ENCODE measurements at places on chromosomes 16 and 17.

DNA sequence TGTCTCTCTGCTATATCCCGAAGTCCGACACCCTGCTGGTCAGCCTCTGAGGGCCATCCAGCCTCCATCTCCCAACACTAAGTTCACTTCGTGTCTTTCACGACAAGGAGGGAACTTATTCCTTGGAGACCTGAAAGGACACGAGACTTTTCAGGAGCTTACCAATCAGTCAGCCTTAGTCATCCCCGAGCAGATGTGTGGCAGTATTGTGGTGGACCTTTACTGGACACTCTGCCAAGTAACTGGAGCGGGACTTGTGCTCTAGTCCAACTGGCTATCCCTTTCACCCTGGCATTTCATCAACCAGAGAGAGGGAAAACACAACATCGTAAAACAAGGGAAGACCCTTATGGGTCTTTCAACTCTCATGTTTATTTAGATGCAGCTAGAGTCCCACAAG is 87.1 kb downstream of the EMP2 start:
- no peak for DNase-seq

DNA sequence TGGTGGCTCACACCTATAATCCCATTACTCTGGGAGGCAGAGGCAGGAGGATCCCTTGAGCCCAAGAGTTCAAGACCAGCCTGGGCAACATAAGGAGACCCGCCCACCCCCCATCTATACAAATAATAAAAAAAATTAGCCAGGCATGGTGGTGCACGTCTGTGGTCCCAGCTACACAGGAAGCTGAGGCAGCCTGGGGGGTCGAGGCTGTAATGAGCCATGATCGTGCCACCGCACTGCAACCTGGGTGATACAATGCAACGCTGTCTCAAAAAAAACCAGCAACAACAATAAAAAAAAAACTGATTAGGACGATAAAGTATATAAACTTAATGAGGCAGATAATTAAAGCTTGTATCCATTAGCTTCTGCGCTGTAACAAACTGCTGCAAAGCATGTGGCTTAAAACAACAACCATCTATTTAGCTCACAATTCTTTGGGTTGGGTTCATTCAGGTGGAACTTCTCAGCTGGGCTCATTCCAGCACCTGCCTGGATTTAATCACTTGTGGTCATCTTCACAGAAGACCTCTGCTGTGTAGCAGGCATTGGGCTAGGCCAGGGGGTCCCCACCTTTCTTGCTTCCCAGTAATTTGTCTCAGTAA is 45.8 kb downstream of the LCMT1 start:
- DNase-seq: no peak

DNA sequence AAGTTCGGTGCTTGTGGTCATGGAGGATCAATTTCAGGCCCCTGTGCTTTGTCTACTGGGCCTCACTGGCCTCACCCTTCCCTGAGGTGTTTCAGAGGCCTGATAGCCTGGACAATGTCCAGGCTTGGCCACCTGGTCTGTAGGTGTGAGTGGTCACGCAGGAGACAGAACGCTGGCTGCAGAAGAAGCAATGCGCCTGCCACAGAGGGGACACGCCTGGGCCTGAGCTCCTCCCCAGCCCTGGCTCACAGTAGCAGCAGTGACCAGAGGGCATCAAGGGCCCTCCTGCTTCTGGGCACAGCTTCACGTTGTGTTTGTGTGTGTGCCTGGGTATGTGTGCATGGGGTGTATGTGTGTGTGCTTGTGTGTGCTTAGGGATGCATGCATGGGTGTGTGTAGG is 1.9 kb upstream of the PITPNM3 start:
- no peak for DNase-seq

GRCh38 chr16:84768061-84768807 is 51.6 kb upstream of the CRISPLD2 start:
- DNase-seq: no peak

GRCh38 chr17:81867170-81867990 is 3.8 kb downstream of the ARHGDIA start:
- DNase-seq: peak; percentile 58

DNA sequence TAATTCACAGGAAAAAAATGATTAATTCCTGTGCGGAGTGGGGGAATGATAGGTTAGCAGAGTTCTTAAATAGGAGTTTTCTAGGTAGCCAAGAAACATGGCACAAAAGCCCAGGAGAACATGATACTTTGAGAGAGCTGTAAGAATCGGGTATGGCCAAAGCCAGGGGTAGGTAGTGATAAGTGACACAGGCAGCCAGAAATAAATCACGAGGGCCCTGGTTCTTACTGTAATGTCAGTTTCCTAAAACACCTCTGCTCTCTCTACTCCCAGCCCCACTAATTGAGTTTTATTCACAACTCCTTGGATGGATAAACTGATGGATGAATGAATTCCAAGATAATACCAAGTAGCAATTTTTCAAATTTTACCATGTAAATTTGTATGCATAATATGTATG is 54.1 kb downstream of the VAT1L start:
- no peak for DNase-seq

DNA sequence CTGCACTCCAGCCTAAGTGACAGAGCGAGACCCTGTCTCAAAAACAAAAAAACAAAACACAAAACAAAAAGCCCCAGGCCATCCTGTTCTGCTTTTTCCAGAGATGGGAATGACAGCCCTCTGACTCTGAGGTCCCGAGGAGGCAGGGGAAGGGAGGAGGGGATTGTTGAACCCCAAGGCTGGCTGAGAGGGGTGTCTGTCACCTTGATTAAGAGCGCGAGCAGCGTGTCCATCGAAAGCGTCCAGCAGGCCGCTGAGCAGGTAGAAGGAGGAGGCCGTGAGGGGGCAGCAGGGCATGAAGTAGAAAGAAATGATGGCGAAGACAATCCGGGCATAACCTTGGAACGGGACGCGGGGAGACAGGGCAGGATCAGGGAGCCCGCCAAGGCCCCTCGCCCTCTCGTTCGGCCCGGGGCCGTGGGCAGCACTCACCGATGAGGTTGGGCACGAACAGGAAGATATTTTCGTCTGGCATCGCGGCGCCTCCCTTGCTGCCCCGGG is 593 bp downstream of the CDIPT start:
- no peak for DNase-seq

DNA sequence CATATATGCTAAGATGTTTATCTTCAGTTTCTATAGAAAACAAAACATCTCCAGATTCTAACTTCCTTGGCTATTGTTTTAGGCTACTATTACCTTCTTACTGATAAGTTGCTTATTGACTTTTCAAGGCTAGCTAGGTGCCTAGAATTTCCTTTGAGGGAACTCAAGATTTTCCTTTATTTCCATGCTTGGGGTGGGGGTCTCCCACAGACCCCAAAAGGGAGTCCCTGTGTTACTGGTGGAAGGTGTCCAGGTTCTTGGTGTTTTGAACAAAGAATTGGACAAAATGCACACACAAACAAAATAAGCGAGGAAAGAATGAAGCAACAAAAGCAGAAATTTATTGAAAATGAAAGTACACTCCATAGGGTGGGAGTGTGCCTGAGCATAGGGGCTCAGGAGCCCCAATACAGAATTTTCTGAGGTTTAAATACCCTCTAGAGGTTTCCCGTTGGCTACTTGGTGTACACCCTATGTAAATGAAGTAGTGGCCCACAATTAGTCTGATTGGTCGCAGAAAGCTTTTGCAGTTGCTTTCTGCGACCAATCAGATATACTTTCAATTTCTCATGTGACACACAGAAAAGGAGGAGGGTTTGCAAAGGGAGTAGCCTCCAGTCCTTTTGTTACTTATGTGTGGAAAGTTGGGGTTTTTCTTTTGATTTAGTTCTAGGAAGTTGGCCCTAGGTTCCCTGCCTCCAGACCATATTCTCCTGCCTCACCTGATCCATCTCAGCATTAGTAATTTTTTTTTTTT is 67.5 kb downstream of the MARF1 start:
- DNase-seq: no peak

Data from activated CD8-positive, alpha-beta T cell treated with anti-CD3 and anti-CD28 coated beads for 36 hours (primary cell).